WTC11 (cell line): ENCODE measurements at places on chromosomes 7 and 10.

DNA sequence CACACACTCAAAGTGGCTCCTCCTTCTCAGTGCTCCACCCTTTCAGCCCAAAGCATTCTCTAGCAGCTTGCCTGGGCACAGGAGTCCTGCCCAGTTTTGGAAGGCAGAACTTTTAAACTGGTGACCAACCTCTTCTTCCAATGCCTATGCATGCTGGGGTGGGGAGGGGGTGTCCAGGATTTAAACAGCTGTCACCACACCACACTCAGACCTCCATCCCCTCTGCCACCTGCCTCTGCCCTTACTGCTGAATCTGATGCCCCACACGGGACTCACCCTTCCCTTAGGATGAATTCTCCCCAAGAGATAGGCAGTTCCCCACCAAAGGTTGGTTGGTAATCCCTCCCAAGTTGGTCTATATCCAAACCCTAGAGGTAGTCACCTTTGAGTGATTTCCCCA is 50.2 kb downstream of the FRMPD2 start:
- no peak for DNase-seq

DNA sequence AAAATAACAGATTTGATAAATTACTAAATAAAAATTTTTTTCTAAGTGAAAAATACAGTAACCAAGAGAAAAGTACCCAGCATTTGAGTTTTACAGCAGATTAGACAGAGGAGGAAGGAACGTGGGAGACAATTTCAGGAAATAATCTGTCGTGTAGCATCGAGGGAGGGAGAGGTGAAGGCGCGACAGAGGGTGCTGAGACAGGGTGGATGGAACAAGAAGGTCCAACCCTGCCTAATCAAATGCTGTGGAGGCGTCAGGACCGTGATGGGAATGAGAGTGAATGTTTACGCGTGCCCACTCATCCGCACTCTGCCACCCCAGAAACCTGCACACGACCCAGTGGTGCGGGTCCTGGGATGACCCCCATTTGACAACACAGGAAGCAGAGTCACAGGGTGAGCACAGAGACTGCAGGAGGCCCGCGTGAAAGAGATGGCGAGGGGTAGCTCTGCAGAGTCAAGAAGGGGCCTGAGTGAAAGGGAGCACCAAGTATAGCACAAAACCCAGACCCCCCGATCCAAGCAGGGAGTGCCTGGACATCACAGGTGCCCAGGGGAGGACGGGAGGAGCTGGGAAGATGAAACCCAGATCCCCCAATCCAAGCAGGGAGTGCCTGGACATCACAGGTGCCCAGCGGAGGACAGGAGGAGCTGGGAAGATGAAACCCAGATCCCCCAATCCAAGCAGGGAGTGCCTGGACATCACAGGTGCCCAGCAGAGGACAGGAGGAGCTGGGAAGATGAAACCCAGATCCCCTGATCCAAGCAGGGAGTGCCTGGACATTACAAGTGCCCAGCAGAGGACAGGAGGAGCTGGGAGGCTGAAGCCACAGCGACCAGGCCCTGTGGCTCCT is 558.9 kb downstream of the DNAJB6 start:
- no peak for DNase-seq

DNA sequence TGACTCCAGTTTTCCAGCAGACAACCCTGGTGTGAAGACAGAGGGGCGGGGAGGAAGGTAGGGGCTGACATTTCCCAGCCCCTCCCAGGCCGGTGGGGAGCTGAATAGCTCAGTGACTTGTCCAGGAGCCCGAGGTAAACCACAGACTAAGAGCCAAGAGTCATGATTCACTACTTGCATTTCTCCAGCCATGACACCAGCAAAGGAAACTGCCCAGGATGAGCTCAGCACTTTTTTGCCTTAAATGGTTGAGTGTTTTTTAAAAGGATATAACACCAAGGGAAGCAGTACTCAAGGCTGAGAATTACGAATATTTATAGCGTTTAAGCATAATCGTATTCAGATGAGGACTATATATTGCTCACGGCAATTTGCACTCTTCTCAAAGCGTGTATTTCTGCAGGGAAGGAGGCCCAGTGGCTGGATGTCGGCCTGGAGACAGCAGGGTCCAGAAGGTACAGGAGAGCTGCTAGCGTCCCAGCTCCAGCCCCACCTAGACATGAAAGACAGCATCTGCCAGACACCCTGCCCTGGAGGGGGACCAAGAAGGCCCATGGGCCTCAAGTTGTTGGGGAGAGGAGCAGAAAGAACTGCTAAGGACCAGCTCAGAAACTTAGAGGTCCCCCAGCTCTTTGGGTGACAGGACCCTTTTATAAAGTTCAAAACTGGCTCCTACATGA is 141.4 kb downstream of the GRID1 start:
- no peak for DNase-seq

GRCh38 chr7:101435461-101436220 is 73.0 kb downstream of the COL26A1 start:
- peak; percentile 55 for DNase-seq

DNA sequence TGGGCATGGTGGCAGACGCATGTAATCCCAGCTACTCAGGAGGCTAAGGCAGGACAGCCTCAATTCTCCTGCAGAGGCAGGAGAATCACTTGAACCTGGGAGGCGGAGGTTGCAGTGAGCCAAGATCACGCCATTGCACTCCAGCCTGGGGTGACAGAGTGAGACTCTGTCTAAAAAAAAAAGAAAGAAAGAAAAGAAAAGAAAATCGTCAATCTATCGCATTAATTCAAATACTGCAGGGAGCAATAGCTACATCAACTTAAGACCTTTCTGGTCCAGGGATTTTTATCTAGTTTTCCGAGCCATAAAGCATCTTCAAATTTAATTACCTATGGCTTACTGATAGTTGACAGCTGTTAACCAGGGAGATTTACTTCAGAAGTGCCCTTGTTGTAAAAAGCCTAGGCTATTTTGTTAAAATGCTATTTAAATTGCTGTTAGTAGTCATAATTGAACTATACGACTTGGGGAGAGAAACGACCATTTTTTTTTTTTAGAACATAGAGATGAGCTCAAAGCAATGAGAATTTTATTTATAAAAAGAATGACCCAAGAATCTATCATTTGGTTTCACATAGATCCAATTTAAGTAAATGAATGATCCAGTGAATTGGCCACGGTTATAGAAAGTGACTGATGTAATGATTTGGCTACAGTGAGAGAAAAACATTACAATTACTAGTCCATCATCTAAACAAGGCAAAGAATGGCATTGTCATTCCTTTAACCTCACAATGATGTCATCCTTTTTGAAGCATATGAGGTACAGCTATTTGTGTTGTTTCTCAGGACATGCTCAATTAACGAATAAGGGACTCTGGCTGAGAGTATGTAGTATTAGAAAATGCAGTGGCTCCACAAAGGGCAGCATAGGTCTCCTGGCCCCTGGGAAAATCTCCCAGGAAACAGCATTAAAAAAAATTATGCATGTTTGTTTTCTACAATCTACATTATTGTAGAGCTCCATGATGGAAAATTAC is 85.3 kb downstream of the SEMA3C start:
- no peak for DNase-seq

GRCh38 chr10:72375585-72375984 is 20.9 kb upstream of the DNAJB12 start:
- peak; percentile 50 for DNase-seq

DNA sequence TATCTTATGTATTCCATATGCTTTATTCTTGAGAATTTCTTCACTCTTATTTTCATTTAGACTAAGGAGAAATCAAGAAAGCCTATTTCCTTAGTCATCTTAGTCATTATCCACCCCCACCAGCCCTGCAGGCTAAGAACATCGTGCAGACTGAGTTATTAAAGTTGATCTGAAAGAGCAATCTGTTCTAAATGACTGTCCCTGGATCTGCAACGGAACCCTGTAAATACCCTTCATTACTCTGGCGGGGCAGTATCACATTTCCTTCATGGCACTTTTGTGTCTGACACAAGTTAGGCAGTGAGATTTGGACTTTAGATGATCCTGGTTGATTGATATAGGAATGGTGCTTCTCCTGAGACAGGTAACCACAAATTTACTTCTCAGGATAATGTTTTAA is 3.5 kb upstream of the MYPN start:
- DNase-seq, result no peak

DNA sequence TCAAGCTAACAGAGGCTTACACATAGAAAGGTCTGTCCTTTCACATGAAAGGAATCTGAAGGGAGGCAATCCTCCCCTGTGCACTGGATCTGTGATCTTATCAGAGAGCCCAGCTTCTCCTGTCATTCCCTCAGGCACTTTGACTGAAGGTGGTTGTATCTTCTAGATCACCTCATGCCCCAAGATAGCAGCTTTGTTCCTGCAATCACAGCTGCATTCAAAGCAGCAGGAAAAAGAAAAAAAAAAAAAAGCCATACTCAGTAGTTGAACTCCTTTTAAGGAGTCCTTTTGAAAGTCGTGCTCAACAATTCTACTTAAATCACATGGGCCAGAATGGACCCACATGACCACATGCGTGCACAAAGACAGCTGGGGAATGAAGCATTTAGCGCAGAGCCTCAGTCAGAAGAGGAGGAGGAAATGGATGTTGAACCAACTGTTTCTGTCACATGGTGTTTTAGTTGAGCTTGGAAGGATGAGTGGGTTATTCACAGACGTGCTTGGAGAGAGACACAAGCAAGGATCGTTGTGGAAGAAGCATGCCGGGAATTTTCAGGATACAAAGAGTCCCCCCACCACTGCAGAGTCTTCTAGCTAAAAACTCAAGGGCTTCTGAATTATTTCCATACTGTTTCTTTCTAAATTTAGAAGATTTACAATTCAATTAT is 13.0 kb upstream of the PFKP start:
- DNase-seq, result no peak

GRCh38 chr10:15369256-15370211 is 1.6 kb downstream of the FAM171A1 start:
- DNase-seq, result peak; percentile 16

- no peak for DNase-seq
Observed at GRCh38 chr10:35540296-35541164, 64.6 kb upstream of the GJD4 start.

- no peak for DNase-seq
Observed at GRCh38 chr7:90661290-90662151, 65.4 kb downstream of the CDK14 start.

DNA sequence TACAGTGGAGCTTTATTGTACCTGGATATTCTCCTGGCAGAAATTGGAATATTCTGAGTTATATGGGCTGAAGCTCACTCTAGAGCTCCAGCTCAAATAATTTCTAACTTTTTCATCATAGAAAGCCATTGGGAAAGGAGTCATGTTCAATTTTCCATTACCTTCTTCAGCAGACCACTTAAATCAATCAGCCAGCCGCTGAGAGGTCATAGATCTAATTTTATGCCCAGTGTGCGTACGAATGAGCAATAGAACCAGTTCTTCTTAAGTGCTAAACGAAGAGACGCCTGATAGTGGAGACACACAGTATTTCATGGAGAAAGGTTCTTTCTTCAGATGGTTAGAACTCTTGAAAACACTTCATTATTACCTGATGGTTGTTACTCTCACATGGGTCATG is 35.0 kb upstream of the DNAJB12 start:
- DNase-seq, result no peak

DNA sequence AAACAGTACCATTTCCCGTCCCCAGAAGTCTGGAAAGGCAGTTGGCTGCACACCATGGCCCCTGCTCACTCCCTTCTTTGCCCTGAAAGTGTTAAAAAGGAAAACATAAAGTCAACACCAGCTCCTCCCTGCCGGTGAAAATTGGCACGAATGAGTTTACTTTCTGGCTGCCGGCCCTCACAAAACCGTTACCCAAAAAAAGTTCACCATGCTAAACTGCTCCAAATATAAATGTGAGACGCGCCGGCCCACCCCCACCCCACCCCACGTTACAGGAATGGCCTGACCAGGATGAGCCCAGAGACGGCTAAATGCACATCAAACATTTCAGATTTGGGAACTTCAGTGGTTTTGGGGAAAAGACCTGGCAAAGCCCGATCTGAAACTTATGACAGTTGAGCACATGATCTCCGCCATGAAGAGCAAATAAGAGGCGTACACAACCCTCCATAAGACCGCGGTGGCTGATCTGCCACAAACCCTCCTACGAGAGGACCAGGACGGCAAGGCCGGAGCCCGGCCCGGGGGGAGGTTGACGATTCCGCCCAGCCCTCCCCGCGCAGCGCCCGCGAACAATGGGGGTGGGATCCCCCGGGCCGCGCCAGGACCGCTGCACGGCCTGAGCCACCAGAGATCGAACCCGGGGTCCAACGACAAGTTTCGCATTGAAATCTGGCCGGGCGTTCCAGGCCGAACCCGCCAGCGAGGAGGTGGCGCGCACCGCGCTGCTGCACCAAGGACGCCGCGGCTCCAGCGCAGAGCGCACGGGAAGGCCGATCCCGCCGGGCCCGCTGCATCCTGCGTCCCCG is 952 bp downstream of the DIP2C start:
- peak; percentile 60 for DNase-seq

DNA sequence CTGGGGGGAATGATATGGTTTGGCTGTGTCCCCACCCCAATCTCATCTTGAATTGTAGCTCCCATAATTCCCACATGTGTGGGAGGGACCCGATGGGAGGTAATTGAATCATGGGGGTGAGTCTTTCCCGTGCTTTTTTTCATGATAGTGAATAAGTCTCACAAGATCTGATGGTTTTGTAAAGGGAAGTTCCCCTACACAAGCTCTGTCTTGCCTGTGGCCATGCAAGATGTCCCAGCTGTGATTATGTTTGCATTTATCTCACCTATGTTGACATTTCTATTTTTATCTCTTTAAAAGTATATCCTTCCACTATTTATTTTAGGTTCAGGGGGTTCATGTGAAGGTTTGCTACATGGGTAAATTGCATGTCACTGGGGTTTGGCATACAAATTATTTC is 323.9 kb upstream of the GLI3 start:
- DNase-seq, result no peak

- no peak for DNase-seq
Observed at GRCh38 chr10:13317474-13317873, 17.6 kb upstream of the PHYH start.

- DNase-seq, result no peak
Observed at GRCh38 chr7:47297120-47297519, 284.8 kb downstream of the TNS3 start.

GRCh38 chr10:113030453-113030852 is 80.4 kb downstream of the TCF7L2 start:
- no peak for DNase-seq

- peak; percentile 24 for DNase-seq
Observed at GRCh38 chr10:15084502-15084922, 4.1 kb downstream of the ACBD7 start.

DNA sequence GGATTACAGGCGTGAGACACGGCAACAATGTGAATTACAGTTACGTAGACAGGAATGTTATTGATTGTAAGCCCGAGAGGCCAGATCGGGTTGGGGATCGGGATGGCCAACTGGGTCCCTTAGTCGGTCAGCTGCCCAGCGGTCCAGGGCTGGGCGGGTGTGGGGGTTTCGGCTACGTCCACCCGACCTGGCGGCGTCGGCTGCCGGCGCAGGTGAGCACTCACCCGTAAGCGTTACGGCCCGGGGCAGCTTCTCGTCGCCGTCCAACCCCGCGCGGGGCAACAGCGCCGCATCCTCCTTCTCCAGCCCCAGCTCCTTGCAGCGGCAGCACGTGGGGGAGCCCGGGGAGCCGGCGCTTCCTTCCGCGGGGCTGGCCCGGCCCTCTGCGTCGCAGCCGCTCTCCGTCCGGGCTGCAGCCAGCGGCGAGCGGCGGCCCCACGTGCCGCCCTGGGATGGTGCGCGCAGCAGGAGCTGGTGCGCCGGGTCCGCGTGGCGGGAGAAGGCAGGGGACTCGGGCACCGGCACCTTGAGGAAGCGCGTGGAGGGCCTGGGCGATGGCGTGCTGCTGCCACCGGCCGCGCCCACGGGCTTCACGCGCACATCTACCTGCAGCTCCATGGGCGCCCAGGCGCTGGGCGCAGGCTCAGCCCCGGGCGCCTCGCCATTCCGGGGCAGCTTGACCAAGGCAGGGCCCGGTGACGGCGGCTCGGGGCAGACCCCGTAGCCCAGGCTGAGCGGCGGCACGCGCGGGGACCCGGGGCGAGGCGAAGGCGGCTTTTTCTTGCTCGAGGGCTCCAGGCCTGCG is 609 bp downstream of the KLRG2 start:
- peak; percentile 64 for DNase-seq
